ENCODE measurements at places on chromosomes 7 and 10.

- DNase-seq = no peak
These were observed 38.0 kb upstream of the RTKN2 start for GRCh38 chr10:62306663-62307062.

- no peak for DNase-seq
These were observed 499.1 kb upstream of the NRP1 start for GRCh38 chr10:33833566-33833965.

DNA sequence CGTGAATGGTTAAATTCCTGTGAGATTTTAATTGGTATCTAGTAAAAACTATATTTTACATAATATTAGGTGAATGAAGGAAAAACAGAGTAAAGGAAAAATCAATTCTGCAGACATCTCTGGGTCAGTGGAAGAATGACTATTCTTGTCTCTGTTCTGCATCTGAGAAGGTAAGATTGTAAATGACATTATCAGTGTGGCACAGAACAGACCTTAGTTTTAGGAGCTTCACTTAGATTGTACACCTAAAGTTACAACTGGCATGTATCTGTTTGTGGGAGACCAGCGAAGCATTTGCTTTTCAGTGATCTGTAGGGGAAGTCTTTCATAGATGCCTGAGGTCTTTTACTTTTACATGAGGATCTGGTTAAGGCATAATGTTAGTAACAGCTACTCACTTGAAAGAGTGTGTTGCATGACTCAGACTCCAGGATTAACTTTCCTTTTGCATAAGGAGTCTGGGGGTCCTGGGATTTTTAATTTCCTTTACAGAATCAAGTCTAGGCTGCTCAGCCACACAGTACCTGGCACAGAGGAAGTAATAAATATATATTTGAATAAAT lies 56.2 kb downstream of the JMJD1C start:
- DNase-seq = no peak

DNA sequence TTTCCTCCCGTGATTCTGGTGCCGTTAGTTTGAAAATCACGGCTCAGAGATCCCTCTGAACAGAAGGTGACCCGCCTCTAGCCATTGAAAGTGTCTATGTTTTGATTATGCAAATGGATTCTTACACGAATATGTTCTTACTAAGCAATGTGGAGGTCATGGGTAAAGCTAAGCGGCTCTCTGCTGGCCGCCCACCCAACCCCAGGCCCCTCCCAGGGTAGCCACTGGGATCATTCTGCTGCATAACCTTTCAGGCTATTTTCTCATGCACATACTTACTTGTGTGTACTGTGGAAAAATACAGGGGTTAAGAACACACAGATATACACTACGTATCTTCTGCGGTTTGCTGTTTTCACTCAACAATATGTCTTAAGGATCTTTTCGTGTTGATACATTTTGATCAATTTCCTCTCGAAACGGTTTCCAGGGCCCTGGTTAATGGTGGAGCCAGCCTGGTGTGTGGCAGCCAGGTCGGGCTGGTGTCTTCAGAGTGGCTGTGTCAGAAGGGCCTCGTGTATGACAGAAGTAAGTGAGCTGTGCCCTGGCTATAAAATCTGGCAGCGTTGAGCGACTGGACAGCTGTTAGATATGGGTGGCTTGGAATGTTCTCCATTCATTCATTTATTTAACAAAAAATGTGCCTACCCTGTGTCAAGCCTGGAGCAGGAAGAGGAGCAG lies 29.9 kb downstream of the ZNF783 start:
- no peak for DNase-seq

- DNase-seq = no peak
These were observed 97.9 kb upstream of the IKZF1 start for GRCh38 chr7:50206453-50207250.

DNA sequence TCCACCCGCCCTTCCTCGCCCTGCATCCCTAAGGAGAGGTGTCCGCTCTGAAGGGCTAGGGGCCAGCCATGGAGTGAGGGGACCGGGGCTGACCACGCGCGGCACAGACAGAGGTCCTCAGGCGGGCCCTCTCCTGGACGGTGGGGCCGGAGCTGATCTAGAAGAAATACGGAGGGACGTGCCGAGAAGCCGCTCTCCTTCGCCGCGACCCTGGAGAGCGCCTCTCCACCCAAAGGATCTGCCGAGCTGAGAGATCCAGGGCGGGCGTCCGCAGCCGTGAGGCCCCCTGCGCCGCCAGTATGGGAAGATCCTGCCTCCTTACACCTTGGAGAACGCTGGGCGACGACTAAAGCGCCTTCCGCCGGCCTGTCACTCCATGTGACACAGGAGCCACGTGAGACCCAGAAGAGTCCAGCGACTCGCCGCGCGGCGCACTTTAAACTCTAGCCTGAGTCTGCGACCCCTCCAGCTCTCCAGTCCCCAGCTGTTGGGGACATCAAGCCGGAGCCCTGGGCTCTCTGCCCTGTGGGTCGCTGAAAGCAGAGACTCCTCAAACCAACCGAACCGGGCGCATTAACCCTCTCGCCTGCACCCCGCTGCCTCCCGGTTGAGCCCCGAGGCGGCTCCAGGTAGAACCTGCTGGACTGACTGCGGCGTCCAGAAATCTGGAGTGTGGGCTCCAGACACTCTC lies 1.5 kb upstream of the SFMBT2 start:
- no peak for DNase-seq

DNA sequence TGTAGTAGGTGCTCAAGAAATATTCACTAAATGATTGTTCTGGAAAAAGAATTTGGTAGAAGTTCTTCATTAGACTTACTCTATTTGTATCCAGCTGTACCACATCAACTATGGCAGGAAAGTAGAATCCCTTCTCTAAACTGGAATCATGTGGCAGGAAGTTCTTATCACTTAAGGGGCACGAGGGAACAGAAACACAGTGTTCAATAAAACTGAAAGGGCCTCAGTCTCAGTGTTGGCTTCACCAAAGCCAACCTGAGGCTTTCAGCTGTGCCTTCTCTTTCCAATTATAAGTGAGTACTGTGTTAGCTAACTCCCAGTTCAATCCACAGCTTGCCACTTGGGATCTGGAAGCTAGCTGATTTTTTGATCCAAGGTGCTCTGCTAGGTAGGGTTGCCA lies 257.6 kb upstream of the LRGUK start:
- DNase-seq = no peak

DNA sequence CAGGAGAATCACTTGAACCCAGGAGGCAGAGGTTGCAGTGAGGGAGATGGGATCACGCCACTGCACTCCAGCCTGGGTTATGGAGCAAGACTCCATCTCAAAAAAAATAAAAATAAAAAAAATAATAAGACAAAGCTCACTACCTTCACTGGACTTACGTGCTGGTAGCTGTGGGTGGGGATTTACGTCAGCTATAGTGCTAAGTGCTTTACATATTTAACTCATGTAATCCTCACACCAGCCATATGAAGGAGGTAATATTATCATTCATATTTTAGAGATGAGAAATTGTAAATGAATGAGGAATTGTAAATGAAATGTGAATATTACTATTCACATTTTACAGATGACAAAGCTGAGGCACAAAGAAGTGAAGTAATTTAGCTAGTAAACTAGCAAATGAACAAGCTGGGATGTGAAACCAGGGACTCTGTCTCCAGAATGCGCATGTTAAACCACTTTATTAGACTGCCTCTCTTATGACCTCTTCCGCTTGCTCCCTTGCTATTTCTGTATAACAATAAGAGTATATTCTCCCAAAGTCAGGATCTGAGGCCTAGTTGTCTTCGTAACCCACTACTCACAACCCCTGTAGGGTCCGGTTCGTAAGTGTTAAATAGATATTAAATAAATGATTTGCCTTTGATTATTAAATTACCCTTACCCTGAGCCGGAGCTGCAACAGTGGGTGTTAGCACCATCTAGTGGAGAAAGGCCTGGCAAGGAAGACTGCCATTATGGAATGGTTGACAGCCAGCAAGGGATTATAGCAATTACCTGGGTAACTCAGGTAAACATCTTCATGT lies 70.2 kb downstream of the HTR7 start:
- peak; percentile 21 for DNase-seq

DNA sequence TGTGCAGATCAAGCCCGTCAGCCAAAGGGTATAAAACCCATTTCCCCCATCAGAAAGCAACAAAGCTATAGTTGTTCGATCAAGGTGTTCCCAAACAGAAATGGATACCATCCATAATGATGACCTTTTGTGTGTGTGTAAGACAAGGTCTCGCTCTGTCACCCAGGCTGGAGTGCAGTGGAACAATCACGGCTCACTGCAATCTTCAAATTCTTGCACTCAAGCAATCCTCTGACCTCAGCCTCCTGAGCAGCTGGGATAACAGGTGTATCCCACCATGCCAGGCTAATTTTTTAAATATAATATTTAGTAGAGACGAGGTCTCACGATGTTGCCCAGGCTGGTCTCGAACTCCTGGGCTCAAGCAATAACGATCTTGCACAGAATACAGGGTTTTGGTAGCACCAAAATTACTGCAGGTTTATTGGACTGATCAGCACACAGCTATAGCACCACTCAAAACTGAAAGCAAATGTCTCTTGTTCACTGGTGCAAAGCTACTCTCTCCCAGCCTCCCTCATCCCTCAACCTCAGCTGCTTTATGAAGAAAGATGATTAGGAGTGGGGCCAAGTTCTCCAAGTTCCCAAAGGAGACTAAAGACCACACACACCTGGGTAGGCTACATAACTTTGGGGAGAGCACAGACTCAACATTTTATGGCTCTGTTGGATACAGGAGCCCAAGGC lies 80.5 kb downstream of the ABI1 start:
- no peak for DNase-seq

GRCh38 chr10:121500701-121501332 lies 97.4 kb downstream of the FGFR2 start:
- no peak for DNase-seq

DNA sequence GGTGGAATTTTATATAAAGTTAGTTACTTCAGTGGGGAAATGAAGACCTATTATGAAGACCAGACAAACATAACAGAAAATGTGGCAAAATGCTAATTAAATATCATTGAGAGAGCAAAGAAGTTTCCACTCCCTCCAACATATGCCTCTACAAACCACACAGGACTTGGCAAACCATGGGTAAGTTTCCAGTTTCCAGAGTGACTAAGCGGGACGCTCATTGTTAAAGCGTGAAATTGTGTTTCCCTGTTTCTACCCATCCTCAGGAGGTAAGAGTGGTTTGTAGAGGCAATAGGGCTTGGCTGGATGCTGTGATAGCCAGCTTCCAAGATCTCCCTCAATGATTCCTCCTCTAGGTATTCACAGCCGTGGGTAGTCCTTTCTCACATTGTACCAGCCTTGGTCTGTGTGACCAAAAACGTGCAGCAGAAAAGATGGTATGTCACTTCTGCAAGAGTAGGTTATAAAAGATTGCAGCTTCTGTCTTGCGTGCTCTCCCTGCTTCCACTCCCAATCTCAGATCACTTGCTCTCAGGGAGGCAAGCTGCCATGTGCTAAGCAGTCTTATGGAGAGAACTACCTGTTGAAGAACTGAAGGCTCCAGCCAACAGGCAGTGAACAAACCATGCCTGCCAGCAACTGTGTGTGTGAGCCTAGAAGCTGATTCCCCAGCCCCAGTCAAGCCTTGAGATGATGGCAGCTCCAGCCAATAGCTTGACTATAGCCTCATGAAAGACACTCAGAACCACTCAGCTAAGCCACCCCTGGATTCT lies 35.7 kb downstream of the CBX3 start:
- no peak for DNase-seq

DNA sequence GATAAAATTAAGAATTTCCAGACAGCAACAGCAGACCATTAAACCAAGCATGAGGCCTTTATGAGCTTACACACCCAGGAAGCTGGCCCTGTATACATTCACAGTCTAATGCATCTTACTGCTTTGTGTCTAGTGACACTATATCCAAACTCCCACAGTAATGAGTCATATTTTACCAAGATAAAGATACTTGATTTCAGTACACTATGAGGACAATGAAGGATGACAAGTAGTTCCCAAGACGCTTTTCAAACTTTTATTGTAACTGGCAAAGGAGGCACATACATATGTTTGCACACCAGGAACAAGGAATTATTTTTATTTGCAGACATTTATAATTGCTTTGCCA lies 148.0 kb downstream of the TSPAN12 start:
- no peak for DNase-seq

GRCh38 chr7:150400008-150400787 lies 21.1 kb downstream of the ZNF775 start:
- DNase-seq = no peak

DNA sequence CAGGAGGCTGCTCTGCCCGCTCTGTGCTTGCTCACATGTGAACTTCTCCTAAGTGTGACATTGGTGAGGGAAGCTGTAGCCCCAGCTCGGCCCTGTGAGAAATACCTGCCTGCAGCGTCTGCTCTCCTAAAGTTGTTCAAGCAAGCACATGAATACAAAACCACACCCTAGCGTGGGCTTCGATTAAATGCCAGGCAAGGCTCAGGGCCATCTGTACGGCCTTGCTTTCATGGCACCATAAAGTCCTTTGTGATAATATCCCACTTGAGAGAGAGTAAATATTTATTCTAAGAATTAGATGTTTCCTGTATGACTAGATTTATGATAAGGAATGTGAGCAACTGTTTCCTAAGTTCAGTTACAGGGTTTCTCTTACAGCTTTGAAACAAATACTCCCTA lies 262.8 kb upstream of the KLF14 start:
- DNase-seq = no peak

GRCh38 chr7:44394636-44395035 lies 69.2 kb upstream of the CAMK2B start:
- DNase-seq = no peak

GRCh38 chr10:112792487-112793201 lies 157.4 kb upstream of the TCF7L2 start:
- DNase-seq = no peak

DNA sequence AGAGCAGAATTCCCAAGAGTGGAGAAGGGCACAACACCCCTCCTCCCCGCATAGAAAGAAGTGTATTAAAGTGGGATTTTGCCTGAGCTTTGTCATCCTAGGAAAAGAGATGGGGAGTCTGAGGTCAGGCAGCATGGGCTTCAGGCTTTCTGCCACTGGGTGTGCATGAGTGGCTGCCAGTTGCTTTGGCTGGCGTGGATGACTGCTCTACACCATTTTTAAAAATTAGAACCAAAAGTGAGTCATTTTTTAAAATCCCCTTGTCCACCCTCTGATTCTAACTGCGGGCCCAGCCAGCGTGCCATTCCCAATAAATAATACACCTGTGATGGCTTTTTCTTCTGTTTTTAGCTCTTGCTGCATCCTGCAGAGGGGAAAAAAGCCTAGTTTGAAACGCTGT lies 13.4 kb downstream of the SLC29A3 start:
- DNase-seq = no peak

GRCh38 chr7:35781200-35781701 lies 19.6 kb upstream of the SEPTIN7 start:
- DNase-seq = no peak

DNA sequence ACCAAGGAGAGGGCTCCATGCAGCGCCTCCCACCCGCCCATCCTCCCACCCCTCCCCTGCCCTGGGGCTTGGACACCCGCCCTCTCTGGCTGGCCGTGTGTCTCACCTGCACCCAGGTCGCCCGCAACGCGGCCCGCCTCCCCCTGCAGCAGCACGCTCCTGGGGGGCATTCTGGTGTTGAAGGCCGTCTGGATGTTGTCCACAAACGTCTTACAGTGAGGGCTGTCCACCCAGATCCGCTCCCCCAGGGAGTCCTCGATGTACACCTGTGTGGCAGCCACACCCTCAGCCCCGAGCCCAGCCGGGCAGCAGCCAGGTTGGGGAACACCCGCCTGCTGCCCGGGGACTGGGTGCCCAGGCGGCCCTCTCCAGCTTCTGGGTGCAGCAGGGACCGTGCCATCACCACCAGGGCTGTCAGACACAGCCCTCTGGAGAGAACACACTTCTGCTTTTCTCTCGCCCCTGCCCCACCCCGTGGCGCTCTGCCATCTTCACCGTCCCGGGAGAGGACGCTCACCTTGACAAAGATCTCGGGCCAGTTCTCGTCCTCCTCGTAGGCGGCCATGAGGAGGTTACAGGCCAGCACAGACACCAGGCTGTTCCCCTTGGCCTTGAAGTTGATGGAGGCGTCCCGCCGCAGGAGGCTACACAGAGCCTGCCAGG lies 4.7 kb downstream of the INTS1 start:
- DNase-seq = no peak
